Activated CD4-positive, alpha-beta T cell treated with anti-CD3 and anti-CD28 coated beads, Interleukin-10, Interleukin-2, amounts not matched to agents 100 ng/mL and 50 ng/mL, durations not matched to agents 16 hours and 8 hours (primary cell): ENCODE measurements at places on chromosomes 4 and X.

GRCh38 chr4:187687697-187688096 is 307.9 kb upstream of the ZFP42 start:
- DNase-seq = no peak

DNA sequence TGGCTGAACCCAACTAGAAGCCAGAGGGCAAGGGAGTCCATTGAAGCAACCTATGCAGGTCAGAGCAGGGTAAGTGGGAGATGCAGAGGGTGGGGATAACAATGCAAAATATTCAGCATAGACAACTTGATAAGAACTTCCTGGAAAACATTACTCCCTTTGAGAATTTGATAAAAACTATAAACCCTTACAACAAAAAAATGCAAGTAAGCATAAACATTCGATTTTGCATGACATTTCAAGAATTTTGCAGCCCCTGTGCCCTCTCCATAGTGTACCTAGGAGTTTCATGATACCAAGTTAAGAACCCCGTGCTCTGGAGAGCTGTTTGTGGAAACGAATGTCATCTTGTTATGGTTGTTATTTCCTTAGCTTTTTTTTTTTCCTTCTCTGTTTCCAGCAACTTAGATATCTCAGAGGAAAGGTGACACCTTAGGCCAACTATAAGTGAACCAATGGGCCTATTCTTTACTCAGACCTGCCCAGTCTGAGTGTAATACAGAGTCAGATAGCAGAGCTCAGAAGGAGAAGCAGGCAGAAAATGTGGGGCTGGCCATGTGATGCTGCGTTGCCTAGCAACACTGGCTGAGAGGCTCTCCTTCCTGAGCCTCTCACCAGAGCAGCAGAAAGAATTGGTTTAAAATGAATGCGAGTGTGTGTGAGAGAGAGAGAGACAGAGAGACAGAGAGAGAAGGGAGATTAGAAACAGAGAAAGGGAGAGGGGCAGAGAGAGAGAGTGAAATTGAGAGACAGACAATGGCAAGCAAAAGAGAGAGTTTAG is 36.7 kb upstream of the GABRQ start:
- no peak for DNase-seq

- DNase-seq = peak; percentile 74
Observed at GRCh38 chr4:138680989-138681604, 334.5 kb upstream of the NOCT start.

DNA sequence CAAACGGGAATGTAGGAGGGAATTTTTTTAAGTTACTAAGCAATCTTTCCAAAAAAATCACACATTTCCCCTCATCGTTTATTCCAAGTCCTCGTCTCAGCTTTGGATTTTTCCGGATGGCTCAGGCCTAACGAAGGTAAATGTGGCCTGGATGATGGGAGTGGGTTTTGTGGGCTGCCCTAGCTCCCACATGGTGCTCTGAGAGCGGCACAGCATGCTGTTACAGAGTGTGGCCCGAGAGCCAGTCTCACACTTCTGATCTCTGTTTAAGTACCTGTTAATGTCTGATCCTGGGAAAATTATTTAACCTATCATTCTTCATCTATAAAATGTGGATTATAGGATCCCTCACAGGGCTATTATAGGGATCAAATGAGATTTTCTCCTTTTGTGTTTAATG is 38.2 kb upstream of the ADAM29 start:
- DNase-seq = no peak

DNA sequence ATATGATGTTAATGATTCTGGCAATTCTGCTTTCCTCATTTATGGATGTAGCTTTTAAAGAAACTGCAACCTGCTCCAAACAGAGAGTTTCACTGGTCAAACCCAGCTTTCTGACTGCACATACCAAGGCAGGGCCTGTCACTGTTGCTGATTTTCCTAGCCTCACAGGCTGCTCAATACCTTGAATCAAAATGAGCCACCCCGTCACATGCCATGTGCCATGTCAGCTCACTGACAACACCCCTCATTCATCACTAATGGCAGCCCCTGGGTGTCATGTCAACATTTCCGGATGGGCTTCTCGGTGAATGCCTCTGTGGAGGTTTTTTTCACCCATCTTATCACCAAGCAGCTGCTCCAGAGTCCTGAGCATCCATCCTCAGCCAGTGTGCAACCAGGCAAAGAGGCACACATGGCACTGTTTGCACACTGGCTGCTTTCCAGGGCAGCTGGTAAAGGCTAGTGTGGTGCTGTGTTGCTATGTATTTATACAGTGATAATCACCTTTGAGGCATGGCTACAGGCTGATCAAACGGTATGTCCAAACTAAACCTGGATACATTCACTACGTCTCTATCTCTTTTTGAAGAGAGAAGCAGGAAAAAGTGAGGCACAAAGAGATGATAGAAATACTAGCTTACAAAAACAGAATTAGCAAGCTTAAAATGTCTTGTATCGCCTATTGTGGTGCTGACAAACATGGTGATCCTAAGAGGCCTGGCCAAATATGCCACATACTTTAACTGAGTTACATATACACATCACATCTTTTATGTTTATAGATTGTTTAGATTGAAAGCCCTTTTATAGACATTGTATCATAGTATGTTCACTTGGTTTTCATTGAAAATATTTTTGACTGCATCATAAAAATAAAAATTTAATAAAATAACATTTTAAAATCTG is 94.6 kb upstream of the INPP4B start:
- DNase-seq = no peak

DNA sequence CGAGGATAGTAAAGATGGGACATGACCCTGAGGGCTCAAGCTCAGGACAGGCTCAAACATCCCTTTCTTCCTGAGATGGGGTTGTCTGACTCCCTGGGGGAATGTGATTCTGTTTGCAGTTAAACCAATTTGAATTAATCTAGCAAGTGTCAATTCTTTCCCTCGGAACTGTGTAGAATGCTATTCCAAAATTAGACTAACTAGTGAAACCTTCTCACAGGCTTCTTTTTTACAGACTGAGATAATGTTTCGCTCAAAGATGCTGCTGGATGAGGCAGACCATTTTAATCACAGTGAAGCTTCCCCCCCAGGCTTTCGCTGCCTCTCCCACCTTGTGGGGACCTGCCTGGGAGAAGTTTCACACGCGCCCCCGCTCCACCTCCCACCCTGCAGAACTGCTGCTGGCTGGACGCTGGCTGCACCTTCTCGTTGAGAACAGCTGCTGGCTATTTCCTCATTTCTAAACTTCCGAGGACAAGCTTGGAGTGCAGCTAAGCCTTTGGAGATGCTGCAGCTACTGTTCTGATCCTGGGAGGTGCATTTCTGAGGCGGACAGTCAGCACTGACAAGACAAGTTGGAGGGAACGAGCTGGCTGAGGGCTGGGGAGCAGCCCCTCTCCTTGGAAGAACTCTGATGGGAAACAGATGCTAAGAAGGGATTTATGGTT is 297.8 kb downstream of the RAPGEF2 start:
- no peak for DNase-seq

- no peak for DNase-seq
Observed at GRCh38 chrX:154321594-154321993, 26.0 kb downstream of the TKTL1 start.

GRCh38 chr4:160947653-160948052 is 1216.1 kb downstream of the FSTL5 start:
- DNase-seq = no peak

- peak; percentile 9 for DNase-seq
Observed at GRCh38 chrX:41922431-41923151, 763 bp downstream of the CASK start.

- DNase-seq = no peak
Observed at GRCh38 chrX:115360220-115360781, 70.8 kb downstream of the LUZP4 start.

GRCh38 chr4:122948671-122949070 is 26.3 kb upstream of the NUDT6 start:
- DNase-seq = no peak

DNA sequence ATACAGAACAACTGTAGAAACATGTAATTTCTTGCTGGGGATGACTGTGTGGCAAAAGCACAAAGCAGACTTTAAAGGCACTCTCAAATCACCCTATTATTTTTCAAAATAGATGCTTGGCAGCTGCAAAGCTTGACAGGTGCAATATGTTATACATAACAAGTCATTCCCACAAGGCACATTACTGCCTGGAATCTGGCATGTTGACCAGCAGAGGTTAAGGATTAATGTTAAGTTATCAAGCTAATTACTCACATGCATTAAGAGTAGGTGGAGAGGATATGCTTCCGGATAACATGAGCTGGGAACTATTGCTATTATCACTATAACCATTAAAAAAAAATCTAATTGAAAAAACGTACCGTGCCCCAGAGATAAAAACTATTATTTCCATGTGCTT is 17.8 kb downstream of the ANOS1 start:
- no peak for DNase-seq

- no peak for DNase-seq
Observed at GRCh38 chr4:155734951-155735350, 23.9 kb upstream of the GUCY1B1 start.

DNA sequence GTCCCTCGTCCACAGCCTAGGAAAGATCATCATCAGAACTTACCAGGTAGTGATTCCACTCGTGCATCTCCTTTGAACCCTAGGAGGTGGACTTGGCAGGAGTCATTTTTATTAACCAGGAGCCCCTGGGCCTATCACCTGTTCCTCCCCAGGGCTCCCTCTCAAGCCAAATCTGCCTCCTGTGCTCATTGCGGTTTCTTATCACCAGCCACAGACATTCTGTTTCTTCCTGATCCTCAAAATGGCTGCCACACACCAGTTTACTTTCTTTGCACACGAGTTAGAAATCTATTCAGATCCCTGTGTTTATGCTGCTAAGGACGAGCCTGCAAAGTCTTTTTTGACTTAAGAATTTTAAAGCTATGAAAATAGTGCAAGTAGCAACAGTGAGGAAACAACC is 354.5 kb upstream of the BOD1L1 start:
- DNase-seq = no peak

- DNase-seq = no peak
Observed at GRCh38 chrX:47633689-47634590, 4.2 kb upstream of the CFP start.

- no peak for DNase-seq
Observed at GRCh38 chr4:178316211-178316610, 874.0 kb upstream of the AGA start.

- no peak for DNase-seq
Observed at GRCh38 chr4:100511896-100512295, 5.9 kb downstream of the EMCN start.

DNA sequence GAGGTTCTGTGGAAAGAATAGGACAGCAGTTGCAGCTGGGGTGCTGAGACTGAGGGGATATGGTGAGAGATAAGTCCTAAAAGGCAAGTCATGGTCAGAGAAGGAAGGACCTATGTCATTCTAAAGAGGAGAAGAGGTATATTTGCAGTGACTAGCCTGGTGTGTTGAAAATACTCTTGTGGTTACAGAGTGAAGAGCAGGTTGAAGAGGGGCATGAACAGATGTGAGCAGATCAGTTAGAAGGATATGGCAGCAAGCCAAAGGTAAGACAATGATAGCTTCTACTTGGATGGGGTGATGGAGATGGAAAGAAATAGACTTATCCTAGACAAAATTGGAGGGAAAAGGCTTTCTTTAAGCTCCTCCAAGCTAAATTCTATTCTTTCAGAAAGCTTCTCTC is 469.8 kb upstream of the CPEB2 start:
- no peak for DNase-seq

DNA sequence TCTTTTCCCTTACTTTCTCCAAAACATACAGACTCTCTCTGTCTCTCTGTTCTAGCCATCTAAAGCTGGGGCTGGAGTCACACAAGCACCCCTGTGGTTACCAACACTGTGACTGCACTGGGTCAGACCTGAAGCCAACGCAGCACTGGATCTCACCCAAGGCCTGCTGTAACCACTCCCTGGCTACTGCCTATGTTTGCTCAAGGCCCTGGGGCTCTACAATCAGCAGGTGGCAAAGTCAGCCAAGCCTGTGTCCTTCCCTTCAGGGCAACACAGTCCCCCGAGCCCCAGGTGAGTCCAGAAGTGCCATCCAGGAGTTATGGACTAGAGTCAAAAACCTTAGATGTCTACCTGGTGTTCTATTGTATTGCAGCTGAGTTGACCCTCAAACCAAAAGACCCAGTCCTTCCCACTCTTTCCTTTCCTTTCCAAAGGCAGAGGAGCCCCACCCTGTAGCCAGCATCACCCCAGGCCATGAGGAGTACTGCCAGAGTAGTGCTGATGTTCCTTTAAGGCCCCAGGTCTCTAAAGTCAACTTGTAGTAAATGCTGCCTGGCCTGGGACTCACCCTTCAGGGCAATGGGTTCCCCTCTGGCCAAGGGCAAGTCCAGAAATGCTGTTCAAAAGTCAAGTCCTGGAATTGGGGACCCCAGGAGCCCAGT is 58.8 kb upstream of the RAP2C start:
- DNase-seq = no peak

GRCh38 chr4:124450851-124451250 is 261.7 kb downstream of the ANKRD50 start:
- no peak for DNase-seq

GRCh38 chr4:102687982-102688433 is 72.8 kb downstream of the MANBA start:
- no peak for DNase-seq

DNA sequence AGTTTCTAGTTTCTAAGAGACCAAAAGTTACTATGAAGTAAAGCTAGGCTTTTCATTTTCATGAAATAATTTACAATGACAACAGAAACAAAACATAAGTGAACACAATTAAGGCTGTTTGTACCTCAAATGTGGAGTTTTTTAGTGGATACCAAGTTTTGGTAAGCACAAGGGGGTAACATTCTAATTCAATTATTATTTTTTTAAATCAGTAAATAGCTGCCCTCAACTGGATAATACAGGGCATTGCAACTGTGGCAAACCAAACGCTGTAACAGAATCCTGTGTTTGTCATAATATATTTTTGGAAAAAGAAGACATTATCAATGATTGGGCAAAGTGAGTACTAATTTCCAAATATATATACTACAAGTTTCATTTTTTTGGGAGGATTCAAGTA is 150.3 kb downstream of the FBXW7 start:
- DNase-seq = no peak

DNA sequence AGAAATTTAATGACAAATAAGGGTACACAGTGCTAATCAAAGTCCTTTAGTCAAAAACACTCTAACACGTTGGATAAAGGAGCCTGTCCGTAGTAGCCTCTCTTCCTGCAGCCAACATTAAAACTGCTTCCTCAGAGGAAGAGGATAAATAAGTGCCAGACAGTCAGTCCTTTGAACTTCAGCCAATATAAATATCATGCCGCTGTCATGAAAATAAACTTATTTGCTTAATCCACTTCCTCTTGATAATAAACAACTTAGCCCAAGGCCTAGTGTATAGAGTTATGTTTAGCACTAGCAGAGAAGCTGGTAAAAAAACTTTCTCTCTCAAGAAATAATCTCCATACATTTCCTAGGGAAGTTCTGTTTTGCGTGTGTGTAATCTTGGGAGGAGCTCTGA is 196.7 kb downstream of the HS3ST1 start:
- no peak for DNase-seq

DNA sequence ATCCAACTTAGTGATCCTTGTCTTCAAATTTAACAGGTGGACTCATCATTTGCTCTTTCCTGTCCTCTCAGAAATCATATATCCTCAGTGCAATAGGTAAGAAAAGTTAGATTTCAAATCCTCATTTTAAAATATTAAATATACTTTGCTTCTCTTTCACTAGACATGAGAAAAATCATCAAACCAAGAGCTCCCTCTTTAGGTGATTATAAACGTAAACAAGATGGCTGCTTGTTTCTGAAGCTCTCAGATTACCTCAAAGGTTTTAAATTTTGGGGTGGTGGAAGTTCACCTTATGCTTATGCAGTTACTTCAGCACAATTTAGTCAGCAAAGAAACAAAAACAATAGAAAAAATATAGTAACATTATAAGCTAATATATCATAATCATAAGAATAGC is 27.3 kb downstream of the CSN3 start:
- no peak for DNase-seq
